Stimulated activated CD4-positive, alpha-beta T cell treated with anti-CD3 and anti-CD28 coated beads, TNF-alpha, amount 100 ng/mL, for 48 hours (primary cell): ENCODE measurements at places on chromosomes 6 and 20.

DNA sequence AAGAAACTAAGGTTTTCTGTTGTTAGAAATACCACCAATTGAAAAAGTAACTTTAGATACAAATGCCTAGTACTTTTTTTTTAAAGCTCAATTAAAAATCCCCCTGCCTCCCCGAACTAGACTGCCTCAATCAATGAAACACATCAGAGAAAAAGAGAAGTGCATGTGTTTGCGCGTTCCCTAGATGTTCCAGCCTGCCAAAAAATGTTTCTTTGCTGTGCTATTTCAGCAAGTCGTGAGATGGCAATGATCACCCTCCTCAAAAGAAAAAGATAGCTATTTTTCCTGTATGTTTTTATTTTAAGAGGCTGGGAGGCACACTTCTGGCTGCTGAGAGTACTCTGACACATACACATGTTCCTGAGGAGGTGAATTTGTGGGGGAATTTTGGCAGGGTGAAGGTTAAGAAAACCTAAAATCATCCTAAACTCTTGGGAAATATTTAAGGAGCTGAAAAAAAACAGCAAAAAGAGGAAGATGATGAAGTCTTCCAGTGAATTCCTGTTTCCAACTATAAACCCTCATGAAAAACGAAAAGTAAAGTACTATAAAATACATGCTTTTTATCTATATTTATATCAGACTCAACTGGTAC is 114.8 kb downstream of the HIVEP2 start:
- no peak for DNase-seq

DNA sequence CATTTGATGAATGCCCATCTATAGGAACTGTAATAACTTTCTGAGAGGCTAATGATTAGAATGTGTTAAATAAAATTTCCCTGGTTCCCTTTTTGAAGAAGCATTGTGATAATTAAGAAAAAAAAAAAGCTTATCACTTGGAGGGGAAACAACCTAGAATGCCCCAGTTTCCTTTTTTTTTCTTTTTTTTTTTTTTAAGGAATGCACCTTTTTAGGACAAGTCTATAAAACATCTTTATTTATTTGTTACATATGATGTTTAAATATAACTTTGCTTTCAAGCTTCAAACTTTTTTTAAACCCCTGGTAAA is 7.3 kb upstream of the MRPS10 start:
- DNase-seq: no peak

- no peak for DNase-seq
Measured at GRCh38 chr20:6348908-6349307, 226.1 kb upstream of the FERMT1 start.

GRCh38 chr20:54118220-54119001 is 48.0 kb upstream of the BCAS1 start:
- no peak for DNase-seq

DNA sequence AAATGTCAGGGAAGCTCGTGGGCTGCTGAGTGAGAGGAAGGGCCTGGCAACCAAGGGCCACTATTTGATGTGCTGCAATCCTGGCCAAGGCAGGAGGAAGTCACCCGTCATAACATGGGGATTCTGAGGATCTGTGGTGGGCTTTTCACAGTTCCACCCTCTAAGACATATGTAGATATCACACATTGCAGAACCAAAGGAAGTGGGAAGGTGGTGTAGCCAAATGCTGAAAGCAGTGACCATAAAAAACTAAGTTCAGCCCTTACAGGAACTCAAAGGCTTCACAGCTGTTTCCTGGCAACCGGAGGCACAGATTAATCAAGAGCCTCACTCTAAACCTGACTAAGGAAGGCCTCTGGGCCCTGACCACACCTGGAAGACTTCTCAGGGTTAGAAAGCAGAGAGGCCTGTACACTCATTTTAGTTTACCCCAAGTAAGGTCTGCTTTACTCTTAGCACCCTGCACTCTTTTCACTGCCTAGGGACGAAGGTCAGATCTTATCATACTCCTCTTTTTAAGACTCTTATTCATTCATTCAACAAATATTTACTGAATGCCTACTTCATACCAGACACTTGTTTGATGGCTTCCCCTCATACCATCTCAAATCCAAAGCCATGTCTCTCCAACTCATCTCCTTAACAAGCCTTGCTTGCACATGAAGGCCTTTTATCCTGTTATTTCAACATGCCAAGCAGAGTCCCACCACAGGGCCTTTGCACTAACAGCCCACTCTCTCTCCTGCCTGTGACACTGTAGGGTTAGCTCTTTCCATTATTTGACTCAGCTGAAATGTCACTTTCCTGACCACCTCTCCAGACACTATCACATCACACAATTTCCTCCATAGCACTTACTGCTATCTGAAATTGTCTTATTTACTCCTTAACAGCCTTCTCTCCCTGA is 2.6 kb downstream of the UBE2V1 start:
- peak; percentile 40 for DNase-seq

DNA sequence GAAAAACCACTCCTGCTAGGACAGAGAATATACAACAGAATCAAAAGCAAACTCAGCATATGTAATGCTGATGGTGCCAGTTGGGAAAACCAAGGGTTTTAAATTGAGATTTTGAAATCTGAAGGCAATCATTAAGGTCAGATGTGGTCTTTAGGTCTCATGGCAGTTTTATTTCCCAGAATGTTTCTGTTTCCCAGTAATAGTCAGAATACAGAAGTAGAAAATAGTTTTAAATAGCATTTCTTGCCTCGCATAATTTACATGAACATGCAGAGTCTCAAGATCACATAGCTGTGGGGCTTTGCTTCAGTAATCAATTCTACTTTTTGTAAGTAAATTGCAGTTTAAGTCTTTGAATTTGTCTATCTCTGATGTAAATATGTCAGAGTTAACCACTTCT is 58.1 kb downstream of the RNF144B start:
- no peak for DNase-seq

GRCh38 chr6:105193647-105194046 is 13.8 kb upstream of the POPDC3 start:
- no peak for DNase-seq

GRCh38 chr6:47414423-47415167 is 63.0 kb upstream of the CD2AP start:
- no peak for DNase-seq
